NCI-H774 (cell line): ENCODE measurements at places on chromosomes 6 and 20.

DNA sequence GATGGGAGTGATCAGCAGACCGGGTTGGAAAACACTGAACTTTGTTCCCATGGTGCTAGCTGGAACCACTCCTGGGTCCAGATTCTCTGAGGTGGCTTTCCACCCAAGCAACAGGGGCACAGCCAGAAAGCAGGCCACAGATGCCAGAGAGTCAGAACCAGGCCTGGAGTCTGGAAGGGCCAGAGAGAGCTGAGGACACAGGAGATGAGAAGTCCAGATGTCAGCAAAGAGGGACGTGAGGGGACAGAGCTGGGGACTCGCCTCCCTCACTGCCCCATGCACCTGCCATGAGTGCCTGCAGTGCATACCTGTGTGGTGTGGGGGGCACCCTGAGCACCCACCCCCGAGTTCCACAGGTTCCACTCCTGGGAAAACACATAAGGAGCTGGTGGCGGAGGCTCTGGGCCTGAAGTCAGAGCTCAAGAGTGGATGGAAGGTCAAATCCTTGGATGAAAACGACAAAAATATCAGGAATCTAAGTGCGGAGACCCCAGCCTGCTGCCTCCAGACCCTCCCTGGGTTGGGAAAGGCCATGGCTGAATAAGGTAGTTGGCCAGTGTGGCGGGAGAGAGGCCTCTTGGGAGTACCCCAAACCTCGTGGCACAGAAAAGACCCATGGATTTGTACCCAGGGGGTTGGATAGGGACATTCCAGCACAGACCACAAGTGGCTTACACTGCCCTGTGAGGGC is 224.2 kb downstream of the SYNDIG1 start:
- DNase-seq: no peak

- DNase-seq: no peak
Observed at GRCh38 chr20:34131491-34131890, 19.4 kb upstream of the EIF2S2 start.

DNA sequence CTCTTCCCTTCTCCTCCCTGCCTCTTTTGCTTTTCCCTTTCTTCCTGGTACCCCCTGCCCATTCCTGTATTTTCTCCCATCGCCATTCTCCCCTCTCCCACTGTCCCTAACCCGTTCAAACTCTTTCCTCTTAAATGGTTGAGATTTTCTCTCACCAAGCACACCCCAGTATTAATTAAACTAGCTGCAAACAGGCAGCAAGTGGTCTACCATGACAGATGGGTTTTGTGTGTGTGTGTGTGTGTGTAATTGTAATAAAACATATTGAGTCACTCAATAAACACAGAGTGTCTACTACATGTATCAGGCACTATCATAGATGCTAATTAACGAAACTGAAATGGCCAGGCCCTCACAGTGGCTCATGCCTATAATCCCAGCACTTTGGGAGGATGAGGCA is 6.7 kb downstream of the RAET1E start:
- DNase-seq: no peak

- no peak for DNase-seq
Observed at GRCh38 chr20:37346236-37346534, 245 bp downstream of the SRC start.

DNA sequence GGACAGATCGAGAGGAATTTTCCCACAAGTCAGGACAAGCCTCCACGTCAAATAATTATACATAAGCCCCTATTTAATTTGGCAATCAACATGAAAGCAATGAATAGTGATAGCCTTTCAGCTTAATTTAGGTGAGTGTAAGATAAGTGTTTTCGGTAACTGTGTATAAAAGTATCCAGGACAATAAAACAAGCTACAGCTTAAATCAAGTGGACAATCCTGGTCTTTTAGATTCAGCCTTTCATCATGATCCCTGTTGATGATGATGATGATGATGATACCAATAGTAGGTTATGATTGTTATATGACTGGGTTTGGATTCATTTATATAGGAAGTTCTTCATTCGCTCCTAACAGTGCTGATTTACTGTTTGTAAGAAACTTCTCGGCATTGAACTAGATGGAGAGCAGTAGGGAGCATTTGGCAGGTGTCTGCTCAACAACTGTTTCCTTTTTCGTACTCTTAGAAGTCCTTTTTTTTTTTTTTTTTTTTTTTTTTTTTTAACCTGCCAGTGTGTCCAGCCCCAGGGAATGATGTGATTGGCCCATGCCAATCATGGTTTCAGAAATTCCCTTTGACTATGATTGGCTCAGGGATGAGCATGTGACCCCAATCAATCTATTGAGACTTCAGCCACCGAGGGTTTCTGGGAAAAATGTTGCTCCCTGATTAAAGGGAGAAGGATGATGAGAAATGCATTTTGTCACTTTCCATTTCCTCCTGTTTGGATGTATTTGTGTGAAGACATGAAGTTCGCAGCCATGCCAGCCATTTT is 11.3 kb upstream of the RNF182 start:
- DNase-seq: no peak

DNA sequence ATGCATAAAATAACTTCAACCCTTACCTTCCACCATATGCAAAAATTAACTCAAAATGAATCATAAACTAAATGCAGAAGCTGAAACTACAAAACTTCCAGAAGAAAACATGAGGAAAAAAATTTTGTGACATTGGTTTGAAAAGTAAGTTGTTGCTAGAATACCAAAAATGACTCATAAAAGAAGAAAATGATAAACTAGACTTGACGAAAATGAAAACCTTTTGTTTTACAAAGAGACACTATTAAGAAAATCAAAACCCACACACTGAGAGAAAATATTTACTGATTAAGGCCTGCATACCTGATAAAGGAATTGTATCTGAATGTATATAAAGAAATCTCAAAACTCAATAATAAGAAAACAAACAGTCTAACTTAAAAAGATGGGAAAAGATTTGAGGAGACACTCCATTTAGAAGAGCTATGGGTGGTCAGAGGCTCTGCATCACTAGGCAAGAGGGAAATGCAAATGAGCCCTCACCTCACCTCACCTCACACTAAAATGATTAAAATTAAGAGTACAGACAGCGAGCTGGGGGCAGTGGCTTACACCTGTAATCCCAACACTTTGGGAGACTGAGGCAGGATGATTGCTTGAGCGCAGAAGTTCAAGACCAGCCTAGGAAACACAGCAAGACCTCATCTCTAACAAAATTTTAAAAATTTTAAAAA is 97.6 kb upstream of the CST7 start:
- no peak for DNase-seq

- DNase-seq: no peak
Observed at GRCh38 chr6:131317516-131317915, 182.2 kb downstream of the AKAP7 start.

DNA sequence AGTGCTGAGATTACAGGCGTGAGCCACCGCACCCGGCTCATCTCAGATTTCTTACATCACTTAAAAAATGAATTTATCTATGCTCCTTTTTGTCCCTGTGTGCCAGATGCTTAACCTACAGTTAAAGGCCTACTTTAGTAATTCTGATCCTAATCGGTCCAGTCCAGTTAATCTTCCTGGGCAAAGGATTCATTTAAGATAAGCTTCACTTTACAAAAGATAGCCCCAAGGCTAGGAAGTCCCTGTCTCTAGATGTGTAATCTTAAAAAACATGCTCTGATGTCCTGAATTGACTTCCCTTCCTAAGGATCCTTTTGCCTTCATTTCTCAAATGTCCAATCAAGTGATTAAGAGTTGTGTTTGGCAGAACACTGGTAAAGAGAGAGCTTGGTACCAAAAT is 68.4 kb upstream of the IPCEF1 start:
- no peak for DNase-seq

GRCh38 chr6:71107911-71108420 is 151.1 kb upstream of the B3GAT2 start:
- DNase-seq: peak; percentile 38

DNA sequence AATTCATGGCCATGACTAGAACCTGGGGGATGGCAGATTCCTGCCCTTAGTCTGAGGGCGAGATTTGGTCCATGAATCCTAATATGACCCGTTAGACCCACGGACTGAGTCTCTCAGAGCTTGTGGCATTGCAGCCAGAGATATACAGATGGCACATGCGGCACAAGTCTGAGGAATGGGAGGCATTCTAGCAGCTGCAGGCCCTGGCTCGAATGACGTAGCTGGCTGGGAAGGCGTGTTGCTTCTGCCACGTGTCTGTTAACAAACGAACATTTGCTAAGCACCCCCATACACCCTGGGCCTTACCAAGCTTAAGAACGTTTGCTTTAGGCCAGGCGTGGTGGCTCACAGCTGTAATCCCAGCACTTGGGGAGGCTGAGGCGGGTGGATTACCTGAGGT is 68.0 kb downstream of the CD164 start:
- no peak for DNase-seq

- no peak for DNase-seq
Observed at GRCh38 chr20:16446991-16447390, 126.3 kb downstream of the KIF16B start.

DNA sequence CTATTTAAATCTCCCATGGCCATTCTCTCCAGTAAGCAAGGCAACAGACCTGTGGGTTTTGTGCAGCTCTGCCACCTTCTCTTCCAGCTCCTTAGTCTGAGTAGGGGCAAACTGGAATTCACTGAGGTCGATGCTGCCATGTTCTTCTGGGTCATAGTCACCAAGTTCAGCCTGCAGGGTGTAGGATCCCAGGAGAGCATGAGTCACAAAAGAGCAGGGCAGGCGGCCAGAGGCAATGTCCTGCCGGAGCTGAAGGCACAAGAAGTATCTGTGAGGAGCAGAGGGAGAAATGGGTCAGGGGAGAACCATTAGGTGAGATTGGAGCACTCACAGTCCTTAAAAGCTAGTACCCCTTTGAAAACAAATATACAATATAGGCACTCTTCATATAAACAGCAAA is 73.7 kb downstream of the SMLR1 start:
- DNase-seq: no peak

DNA sequence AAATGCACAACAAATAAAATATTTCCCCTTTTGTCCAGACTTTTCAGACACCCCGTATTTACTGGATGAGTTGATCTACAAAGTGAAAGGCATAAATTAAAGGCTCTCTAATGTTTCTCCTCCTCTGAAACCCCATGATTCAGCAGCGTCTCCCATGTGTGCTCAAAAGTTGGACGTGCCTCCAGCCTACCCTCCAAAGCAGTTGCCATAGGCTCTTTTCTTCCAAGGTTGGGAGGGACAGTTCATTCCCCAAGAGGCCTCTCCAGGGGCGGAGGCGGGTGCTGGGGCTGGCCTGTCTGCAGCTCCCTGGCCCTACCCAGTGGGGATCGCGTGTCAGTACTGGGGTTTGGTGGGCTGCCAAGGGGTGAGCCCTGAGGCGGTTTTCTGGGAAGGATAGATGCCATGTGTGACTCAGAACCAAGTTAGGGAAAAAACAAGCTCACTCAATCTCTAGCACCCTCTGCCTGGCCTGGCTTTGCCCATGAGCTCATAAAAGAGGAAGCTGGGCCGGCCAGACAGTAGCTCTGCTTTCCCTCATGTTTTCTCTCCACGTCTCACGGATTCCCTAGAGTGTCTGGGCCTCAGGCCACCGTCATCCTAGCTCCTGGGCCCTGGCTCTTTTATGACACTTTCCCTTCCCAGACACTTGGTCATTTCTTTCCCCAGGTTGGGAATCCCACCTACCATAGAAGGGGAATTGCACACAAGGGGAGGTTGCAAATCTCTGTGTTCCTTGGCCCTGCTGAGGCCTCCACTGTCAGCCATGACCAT is 8.0 kb upstream of the IER3 start:
- DNase-seq: no peak

DNA sequence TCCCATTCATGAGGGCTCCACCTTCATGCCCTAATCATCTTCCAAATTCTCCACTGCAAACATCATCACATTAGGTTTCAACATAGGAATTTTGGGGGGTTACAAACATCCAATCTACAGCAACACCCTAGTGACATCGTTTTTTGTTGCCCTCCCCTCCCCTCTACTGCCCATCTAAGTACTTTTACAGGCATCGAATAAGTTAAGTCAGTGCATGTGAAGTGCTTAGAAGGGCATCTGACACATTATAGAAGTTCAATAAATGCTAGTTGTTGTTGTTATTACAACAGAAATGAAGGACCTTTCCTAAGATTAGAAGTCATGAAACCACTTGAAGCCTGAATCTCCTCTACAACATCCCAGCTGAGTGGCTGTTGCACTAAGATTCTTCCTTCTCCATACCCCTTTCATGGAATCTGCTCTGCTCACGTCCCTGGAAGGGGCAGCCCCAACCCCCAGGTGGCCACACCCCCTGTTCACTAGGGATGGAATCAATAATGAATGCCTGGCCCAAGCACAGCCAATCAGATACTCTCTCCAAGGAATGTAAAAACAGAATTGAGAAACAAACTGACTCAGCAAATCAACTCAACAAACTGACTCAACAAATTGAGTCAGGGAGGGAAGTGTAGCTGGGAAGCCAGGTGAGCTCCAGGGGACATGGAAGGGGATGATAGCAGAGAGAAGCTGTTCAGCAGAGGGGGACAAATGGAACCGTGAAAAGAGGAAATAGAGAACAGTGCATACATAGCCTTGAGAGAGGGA is 3.9 kb upstream of the LRP11 start:
- DNase-seq: no peak

GRCh38 chr6:101422811-101423210 is 29.3 kb downstream of the GRIK2 start:
- no peak for DNase-seq

- no peak for DNase-seq
Observed at GRCh38 chr6:109194880-109195279, 99.6 kb downstream of the CEP57L1 start.

DNA sequence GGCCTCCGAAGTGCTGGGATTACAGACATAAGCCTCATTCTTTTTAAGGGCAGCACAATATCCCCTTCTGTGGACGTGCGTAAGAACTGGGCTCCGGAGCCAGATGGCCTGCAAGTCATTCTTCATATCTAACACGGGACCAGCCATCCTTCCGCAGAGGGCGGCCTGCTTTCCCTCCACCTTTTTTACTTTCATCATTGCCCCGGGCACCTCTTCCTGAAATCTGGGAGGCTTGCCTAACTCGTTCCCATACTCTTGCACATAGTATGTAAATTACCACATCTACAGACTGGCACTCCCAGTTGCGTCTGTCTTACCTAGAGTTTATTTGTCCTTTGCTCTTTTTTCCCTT is 29.9 kb upstream of the SLC23A2 start:
- DNase-seq: no peak

GRCh38 chr6:51502996-51503395 is 584.4 kb downstream of the PKHD1 start:
- DNase-seq: no peak

GRCh38 chr6:18388942-18389341 is 1.8 kb downstream of the RNF144B start:
- no peak for DNase-seq

DNA sequence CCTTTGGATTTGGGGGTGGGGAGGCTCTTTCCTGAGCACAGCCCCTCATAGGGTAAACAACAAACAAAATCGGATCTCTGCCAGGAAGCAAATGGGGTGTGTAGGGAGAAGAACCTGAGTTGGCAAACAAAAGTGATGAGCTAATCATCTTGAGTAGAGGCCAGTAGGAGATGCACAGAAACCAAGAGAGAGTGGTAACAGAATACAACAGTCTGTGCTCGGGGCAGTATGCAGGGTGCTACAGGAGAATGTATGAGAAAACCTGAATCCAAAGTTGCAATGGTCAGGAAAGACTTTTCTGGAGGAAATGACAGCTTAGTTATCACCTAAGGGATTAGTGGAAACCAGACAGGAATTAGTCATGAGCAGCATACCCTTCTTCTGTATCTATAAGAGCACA is 177.8 kb downstream of the CDKAL1 start:
- DNase-seq: no peak
